ENCODE measurements at places on chromosomes 7 and 10. TPM values are rescaled to one million over a fixed set of nuclear protein-coding genes. Genes with fewer than 3 reads are reported as not detected.

Gene BRAT1
- 16.5 TPM for total RNA-seq

Gene SYT15
- total RNA-seq, result 3.6 TPM

Gene FAM180A
- total RNA-seq, result 11.4 TPM

Gene CFAP70
- total RNA-seq, result 1.7 TPM

Gene SAMD9L
- 5.9 TPM for total RNA-seq

Gene PDK4
- total RNA-seq, result 289 TPM

Gene MYL10
- not detected for total RNA-seq

Gene CLRN3
- not detected for total RNA-seq

Gene MPP7
- total RNA-seq, result 15.3 TPM

Gene GPR26
- not detected for total RNA-seq

Gene PDZD8
- 18.7 TPM for total RNA-seq

Gene FRMD4A
- total RNA-seq, result 43.3 TPM

Gene WNT8B
- total RNA-seq, result not detected

Gene IGF2BP3
- total RNA-seq, result not detected

Gene ADRA2A
- total RNA-seq, result 0.64 TPM

Gene GDF2
- total RNA-seq, result not detected

Gene IL2RA
- total RNA-seq, result 1.5 TPM

Gene FOXP2
- total RNA-seq, result 1.2 TPM

Gene LRIT1
- not detected for total RNA-seq

Gene TMEM139
- 20.3 TPM for total RNA-seq

Gene LLCFC1
- total RNA-seq, result not detected

Gene SCRN1
- total RNA-seq, result 18.7 TPM

Gene GNG11
- 20.3 TPM for total RNA-seq

Gene SPDYE16
- not detected for total RNA-seq

Gene CALHM1
- not detected for total RNA-seq

Gene ZNF746
- total RNA-seq, result 8.7 TPM

Gene PPP1R17
- total RNA-seq, result not detected

Gene PRTFDC1
- total RNA-seq, result 9.1 TPM

Gene HTR7
- not detected for total RNA-seq

Gene OR2A1
- total RNA-seq, result not detected

Gene AOAH
- total RNA-seq, result 2.4 TPM

Gene CXCL12
- 136 TPM for total RNA-seq
